ENCODE measurements at places on chromosomes 5 and 9. TPM values are rescaled to one million over a fixed set of nuclear protein-coding genes. Genes with fewer than 3 reads are reported as not detected.
A peak's percentile ranks its signal among the peaks of the same experiment; 100 is the strongest.

RABGAP1 gene
- total RNA-seq: 62.0 TPM

FOXD1 gene
- 0.74 TPM for total RNA-seq

ARL10 gene
- 5.4 TPM for total RNA-seq

INSL6 gene
- not detected for total RNA-seq

GOLPH3 gene
- 99.0 TPM for total RNA-seq

PDGFRB gene
- 89.3 TPM for total RNA-seq

FBXL7 gene
- 8.0 TPM for total RNA-seq

DNA sequence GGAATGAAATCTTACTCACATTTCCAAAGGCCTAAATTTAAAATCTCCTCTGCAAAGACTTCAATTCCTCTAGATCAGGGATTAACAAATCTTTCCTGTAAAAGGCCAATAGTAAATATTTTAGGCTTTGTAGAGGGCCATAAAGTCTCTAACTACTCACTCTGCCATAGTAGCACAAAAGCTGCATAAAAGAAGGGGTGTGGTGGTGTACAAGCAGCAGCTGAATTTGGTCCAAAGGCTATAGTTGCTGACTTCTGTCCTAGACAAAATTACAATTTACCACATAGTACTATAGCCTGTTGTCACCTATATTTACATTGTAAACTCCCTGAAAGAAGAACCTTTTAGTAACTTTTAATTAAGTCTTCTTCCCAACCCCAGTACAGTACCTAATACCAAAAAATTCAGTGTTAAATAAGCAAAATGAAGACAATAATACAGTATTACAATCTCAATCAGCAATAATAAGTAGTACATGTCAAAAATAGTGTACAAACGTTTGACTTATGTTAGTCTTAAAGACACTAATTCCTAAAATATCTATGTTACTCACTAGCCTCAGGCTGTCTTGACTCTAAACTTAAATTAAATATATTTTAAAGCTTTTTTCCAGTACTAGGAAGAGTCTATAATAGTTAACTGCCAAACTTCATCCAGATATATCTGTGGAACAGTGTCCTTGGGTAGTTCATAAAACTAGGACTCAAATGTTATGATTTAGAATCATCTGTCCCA is 6.9 kb downstream of the CETN3 start:
- peaks cover 37% of the 10 kb centered on the region for H3K36me3 ChIP-seq
- H3K4me3 ChIP-seq: no peak overlapping the region
- no peak for DNase-seq
- no peaks in the 10 kb centered on the region for H3K27me3 ChIP-seq
- H3K27ac ChIP-seq: no peak overlapping the region

GRCh38 chr5:410911-411517 is 32.0 kb upstream of the EXOC3 start:
- H3K36me3 ChIP-seq: no peaks in the 10 kb centered on the region
- peaks cover 4% of the 10 kb centered on the region for H3K4me1 ChIP-seq
- no peak overlapping the region for H3K4me3 ChIP-seq
- H3K27ac ChIP-seq: no peak overlapping the region

DNA sequence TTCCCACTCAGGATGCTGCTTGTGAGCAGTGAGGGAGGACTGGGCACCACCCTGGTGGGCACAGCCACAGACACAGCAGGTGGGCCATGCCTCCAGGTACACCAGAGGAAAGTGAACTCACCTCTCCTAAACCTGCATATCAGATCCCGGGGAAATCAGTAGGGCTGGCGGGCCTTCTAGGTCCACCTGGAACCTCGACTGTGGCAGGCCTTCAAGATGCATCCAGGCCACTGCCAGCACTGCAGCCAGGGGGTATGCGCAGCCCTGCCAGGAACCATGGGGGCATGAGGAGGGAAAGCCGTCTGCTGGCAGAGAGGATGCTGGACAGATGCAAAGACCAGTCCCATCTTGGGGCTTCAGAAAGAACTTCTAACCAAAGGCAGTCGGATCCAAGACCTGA is 270.6 kb upstream of the IRX4 start:
- DNase-seq: no peak
- H3K4me3 ChIP-seq: no peak overlapping the region
- H3K27ac ChIP-seq: no peak overlapping the region
- H3K4me1 ChIP-seq: no peaks in the 10 kb centered on the region

GRCh38 chr9:76231001-76231400 is 163.2 kb downstream of the RFK start:
- no peaks in the 10 kb centered on the region for H3K27me3 ChIP-seq
- H3K4me1 ChIP-seq: no peaks in the 10 kb centered on the region
- DNase-seq: no peak
- no peaks in the 10 kb centered on the region for H3K36me3 ChIP-seq

- no peak overlapping the region for H3K4me3 ChIP-seq
- no peaks in the 10 kb centered on the region for H3K27me3 ChIP-seq
- no peaks in the 10 kb centered on the region for H3K36me3 ChIP-seq
These were observed 21.0 kb upstream of the RAB14 start for GRCh38 chr9:121222524-121223171.

DNA sequence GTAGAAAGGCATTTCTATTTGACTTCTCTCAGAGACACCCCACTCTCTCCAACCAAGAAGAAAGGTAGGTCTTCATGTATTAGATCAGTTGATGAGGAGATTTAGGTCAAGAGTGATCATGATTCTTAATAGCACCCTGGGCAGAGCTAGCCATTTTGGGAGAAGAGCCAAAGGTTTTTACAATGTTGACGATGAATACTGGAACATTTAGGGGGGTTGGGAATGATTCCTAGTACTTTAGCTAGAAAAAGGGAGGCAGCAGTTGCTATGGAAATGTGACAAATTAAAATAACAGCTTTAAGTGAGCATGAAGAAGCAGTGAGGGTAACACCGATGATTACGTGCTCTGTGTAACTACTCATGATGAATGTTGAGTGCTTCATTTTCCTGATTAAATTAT is 9.5 kb upstream of the RPS23 start:
- no peak for DNase-seq
- H3K4me1 ChIP-seq: no peaks in the 10 kb centered on the region
- H3K27me3 ChIP-seq: no peaks in the 10 kb centered on the region
- no peak overlapping the region for H3K4me3 ChIP-seq

- peak; percentile 18 for DNase-seq
These were observed 67.9 kb downstream of the PSMB7 start for GRCh38 chr9:124347206-124347967.

DNA sequence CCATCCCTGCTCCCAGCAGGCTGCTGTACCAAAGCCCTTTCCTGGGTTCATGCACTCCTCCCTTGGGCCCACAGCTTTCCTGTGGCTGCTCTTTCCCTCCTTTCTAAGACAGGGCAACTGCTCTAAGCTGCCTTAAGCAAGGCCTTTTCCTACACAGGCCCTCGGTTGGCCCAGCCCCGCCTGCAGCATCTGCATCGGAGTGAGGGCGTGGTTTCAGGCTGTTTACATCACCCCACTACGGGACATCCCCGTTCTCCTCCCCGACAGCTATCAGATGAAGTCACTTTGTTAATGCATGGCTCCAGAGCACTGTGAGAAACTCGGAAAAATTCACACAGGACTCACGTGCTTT is 3.4 kb downstream of the DPH7 start:
- no peak for DNase-seq
- peaks cover 52% of the 10 kb centered on the region for H3K36me3 ChIP-seq
- no peak overlapping the region for H3K27ac ChIP-seq
- peaks cover 27% of the 10 kb centered on the region for H3K4me1 ChIP-seq

DNA sequence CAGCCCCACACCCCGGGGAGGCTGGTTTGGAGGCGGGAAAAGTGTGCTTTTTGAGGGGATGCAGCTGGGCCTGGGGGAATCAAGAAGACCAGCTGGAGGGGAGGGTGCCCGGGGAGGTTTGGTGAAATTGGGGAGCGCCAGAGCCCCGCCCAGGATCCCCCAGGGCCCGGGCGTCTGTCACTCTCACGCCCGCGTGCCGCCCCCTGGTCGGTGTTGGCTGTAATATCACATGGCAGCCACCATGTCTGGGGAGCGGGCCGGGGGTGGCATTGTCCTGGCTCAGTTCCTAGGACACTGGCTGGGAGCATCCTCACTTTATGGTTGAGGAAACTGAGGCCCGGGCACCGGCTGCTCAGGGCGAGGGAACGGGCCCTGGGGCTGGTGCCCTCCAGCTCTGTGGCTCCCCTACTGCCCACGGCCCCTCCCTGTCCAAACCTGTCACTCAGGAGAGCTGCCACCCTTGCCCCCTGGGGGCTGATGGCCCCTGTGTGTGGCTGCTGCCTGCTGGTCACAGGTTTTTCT is 27.5 kb downstream of the ASS1 start:
- no peaks in the 10 kb centered on the region for H3K27me3 ChIP-seq
- H3K36me3 ChIP-seq: peaks cover 30% of the 10 kb centered on the region
- no peak for DNase-seq
- H3K4me1 ChIP-seq: no peaks in the 10 kb centered on the region
- no peak overlapping the region for H3K27ac ChIP-seq

- H3K36me3 ChIP-seq: no peaks in the 10 kb centered on the region
- no peak for DNase-seq
- H3K4me1 ChIP-seq: no peaks in the 10 kb centered on the region
- no peaks in the 10 kb centered on the region for H3K27me3 ChIP-seq
- H3K4me3 ChIP-seq: no peak overlapping the region
- no peak overlapping the region for H3K27ac ChIP-seq
These were observed 220.6 kb downstream of the DMAC1 start for GRCh38 chr9:7578951-7579350.

DNA sequence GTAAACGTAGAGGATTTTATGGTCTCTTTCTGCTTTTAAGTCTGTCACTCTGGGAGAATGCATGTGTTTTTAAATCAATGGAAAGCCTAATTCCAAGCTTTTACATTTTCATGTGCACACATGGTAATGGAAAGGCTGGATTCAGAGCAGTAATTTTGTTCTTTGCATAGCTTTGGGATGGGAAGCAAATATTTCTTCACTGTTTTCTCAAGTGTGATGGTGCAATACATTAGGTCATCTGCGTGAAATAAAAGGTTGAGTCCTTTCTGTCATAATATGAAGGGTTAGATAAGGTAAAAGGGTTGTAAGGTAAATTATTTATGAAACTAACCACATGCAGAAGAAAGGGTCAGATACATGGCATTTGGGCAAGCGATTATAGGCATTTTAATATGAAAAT is 88.2 kb upstream of the NR3C1 start:
- no peak overlapping the region for H3K27ac ChIP-seq
- no peak overlapping the region for H3K4me3 ChIP-seq
- DNase-seq: no peak
- H3K4me1 ChIP-seq: peaks cover 14% of the 10 kb centered on the region
- H3K36me3 ChIP-seq: no peaks in the 10 kb centered on the region

DNA sequence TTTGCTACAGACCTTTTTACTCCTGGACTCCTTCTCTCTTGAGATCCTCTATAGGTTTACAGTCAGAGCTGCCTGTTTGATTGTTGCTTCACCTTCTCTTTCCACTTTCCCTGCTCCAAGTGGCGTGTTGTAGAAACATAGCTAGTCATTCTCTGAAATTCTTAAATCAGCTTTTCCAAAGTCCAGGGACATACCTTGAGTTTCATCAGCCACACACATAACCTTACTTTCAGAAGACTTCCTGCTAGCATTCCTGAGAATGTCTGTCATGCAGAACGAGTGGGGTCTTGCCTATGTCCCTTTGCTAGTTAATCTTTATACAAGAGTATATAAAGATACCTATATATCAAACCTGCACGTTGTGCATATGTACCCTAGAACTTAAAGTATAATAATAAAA is 230.3 kb upstream of the ZNF462 start:
- H3K4me1 ChIP-seq: no peaks in the 10 kb centered on the region
- no peaks in the 10 kb centered on the region for H3K36me3 ChIP-seq
- H3K27ac ChIP-seq: no peak overlapping the region
- no peak overlapping the region for H3K4me3 ChIP-seq
- no peak for DNase-seq
- H3K27me3 ChIP-seq: no peaks in the 10 kb centered on the region

GRCh38 chr5:2695200-2695891 is 56.1 kb downstream of the IRX2 start:
- H3K4me3 ChIP-seq: no peak overlapping the region
- H3K27me3 ChIP-seq: no peaks in the 10 kb centered on the region
- H3K27ac ChIP-seq: no peak overlapping the region
- no peaks in the 10 kb centered on the region for H3K36me3 ChIP-seq
- DNase-seq: no peak

DNA sequence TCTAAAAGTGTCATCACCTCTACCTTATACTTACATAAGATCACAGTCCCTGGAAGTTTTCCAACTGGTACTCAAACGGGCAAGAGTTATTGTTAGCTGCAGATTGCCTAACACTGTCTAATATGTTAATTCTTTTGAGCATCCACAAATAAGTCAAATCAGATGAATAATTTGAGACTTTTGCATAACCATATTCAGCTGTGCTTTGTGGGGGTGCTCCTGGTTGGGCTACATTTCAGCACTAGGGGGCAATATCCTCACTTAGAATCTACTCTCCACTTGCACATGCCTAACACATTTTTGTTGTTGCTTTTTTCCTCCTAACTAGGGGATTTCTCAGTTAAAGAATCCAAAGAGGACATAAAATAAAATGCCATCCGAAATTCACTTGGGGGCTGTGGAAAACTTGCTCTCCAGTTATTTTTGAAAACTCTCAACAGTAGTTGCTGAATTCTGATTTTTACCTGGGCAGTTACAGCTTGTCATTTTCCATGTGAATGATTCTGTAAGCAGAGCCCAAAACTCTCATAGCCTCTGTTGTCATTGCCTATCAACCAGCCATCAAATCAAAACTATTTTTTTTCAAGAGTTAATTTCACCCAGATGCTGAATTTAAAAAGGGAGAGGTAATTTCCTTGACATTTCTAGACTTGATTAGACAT is 71.5 kb downstream of the TRIM36 start:
- no peak overlapping the region for H3K4me3 ChIP-seq
- H3K4me1 ChIP-seq: no peaks in the 10 kb centered on the region
- no peak for DNase-seq
- H3K27ac ChIP-seq: no peak overlapping the region
- H3K36me3 ChIP-seq: no peaks in the 10 kb centered on the region
- H3K27me3 ChIP-seq: no peaks in the 10 kb centered on the region

DNA sequence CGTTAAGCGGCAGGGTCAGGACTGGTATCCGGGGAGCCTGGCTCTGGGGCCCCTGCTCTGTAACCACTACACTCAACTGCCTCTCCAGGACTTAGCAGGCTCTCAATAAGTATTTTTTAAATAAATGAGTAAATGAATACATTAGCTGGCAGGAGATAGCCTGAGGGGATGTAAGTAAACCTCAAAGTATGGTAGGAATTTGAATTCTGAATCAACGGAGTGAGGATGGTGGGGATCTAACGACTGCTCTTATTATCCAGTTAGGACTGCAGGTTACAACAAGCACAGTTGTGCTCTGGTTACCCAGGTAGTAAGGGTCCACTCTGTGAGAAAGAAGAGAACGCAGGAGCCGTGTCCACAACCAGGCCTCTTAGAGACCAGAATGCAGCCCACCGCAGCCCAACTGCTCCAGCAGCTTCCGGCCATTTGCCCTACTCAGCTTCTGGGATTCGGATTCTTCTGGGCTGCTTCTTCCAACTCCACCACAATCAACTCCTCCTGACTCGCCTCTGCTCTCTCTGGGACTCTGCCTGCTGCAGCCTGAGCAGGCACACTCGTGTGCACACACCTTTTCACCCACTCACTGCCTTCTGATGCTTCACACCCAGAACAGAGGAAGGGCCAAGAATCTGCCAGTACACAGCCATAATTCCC is 52.6 kb downstream of the MED27 start:
- no peak overlapping the region for H3K27ac ChIP-seq
- no peak overlapping the region for H3K4me3 ChIP-seq
- no peaks in the 10 kb centered on the region for H3K27me3 ChIP-seq

All from lower lobe of right lung (tissue), 2 donors.